ENCODE measurements at places on chromosomes 6 and 20.

DNA sequence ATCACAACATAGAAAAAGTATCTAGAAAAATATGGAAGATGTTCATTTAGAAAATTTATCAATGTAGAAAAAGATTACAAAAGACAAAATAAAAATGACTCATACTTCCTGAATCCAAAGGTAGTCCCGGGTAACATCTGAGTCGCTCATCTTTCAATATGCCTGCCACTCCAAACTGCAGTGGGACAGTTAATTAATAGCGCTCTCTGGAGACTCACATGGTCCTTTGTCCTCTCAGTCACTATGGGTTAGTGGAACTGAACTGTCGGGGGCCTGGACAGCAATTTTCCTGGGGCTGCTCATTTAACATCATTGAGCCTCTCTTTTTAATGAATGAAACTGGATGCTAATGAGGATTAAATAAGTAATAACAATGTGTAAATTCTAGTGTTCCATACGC, 103.4 kb downstream of the MAP3K4 start:
- no peak for DNase-seq

GRCh38 chr20:20837574-20838021, 125.2 kb upstream of the RALGAPA2 start:
- DNase-seq, result peak; percentile 8

GRCh38 chr6:134510920-134511319, 193.0 kb upstream of the SGK1 start:
- no peak for DNase-seq

GRCh38 chr20:43837856-43838702, 76.6 kb upstream of the TOX2 start:
- DNase-seq, result no peak

DNA sequence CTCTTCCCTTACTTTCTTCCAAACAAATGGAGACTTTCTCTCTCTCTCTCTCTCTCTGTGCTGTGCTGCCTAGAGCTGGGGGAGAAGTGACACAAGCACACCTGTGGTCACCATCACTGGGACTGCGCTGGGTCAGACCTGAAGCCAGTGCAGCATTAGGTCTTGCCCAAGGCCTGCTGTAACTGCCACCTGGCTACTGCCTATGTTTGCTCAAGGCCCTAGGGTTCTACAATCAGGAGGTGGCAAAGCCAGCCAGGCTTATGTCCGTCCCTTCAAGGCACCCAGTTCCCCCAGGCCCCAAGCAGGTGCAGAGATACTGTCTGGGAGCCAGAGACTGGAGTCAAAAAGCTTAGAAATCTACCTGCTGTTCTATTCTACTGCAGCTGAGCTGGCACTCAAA, 49.4 kb upstream of the TOP1 start:
- no peak for DNase-seq

DNA sequence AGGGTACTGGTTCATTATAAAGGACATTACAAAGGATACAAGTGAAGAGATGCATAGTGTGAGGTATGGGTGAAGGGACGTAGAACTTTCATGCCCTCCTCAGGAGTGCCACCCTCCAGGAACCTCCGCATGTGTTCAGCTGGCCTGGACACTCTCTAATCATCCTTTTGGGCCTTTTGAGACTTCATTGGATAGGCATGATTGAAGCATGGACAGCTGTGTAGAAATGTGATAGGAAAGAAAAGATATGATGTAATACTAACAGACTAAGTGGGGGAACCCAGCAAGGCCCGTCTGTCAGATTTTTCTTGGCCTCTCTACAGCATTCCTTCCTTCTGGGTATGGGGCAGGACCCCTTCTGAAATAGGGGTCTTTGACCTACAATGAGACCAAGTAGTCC, 31.1 kb downstream of the DOP1A start:
- DNase-seq, result no peak

DNA sequence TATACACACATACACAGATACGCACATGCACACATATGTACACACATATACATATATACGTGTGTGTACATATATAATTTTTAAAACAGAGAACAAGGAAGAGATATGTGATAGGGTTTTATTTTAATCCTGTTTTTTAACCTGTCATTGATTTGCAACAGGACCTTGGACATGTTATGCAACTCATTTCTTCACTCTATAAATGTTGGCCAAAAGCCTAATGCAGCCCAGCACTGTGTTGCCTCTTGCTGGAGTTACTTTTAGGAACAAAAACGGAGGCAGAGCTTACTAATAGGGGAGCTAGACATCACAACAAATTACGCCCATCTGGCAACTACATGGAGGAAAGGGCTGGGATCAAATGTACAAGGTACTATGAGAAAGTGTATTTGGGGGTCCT, 179.9 kb upstream of the TAB2 start:
- DNase-seq, result no peak

- no peak for DNase-seq
Measured at GRCh38 chr6:34148631-34149451, 3.0 kb upstream of the GRM4 start.

DNA sequence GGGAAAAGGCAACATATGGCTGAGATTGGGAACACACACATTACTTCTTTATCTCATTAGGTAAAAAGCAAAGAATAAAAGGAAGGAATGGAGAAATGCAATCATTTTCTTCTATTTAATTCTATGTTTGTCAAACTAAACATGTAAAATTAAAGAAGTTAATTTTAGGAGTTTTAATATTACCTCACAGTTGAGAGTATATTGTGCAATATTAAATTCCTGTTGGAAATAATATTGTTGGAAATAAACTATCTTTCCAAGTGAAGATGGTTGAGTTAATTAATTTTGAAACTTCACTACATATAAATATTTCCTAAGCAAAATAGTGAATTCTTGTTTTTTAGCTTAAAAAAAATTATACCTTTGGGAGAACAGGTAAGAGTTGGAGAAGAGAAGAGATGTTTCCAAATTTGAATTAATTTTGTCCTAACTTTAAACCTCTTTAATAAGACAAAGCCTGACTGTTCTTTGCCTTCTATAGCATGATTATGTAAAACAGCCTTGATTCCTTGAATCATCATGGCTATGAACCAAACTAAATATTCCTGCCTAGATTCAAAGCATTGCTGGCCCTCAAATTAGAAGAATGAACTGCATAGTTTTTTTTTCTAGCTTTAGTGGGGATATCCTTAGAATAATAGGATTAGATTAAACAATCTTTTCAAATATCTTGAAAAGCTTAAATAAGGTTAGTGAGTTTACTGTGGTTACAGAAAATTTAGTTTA, 1349.1 kb upstream of the ADGRB3 start:
- no peak for DNase-seq

- no peak for DNase-seq
Measured at GRCh38 chr6:32087574-32088486, 21.3 kb downstream of the TNXB start.

GRCh38 chr20:50015636-50015992, 32.8 kb downstream of the SNAI1 start:
- no peak for DNase-seq

- no peak for DNase-seq
Measured at GRCh38 chr6:14875481-14876063, 370.3 kb upstream of the JARID2 start.

- no peak for DNase-seq
Measured at GRCh38 chr6:26375270-26375669, 7.6 kb upstream of the BTN2A2 start.

DNA sequence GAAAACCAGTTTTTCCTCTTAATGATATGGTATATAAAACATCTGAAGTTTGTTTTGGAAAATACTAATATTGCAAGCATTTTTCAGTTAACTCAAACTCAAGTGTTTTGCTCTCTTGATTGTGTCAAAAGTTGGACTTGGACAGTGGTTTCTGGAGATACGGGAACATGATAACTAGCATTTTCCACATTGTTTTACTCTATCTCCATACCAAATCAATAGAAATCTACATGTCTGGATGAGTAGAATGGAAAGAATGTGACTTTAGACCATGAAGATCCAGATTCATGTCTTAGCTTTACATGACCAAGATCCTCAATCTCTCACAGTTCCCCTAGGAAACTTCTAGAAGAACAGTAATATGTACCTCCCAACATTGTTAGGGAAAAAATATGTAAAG, 22.2 kb upstream of the FBXO30 start:
- DNase-seq, result no peak

DNA sequence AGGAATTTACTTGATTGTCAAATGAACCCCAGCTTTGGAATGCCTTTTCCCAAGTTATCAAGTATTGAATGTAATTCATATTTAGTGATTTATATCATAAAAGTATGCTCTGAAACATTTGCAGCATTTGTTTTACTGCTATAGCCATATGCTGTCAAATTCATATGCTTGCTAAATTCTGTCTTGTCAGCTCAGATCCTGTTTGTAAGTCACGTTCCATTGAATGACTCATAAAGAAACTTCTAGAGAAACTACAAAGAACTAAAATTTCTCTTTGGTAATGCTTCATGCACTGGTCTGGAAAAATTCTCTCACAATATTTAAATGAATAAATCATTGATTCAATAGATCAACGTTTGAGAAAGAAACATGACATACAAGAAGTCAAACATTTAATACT, 445.9 kb downstream of the PHF3 start:
- DNase-seq, result no peak

- DNase-seq, result no peak
Measured at GRCh38 chr20:53079261-53079691, 107.1 kb downstream of the TSHZ2 start.

GRCh38 chr6:35091346-35092083, 49.6 kb downstream of the TCP11 start:
- DNase-seq, result no peak

Data from AG09309 (cell line).